Small intestine (tissue), 16 donors: ENCODE measurements at places on chromosomes 5 and 9. TPM values are rescaled to one million over a fixed set of nuclear protein-coding genes. Genes with fewer than 3 reads are reported as not detected.

Gene OTP
- not detected for polyA plus RNA-seq

Gene ADRB2
- 0.27 TPM for polyA plus RNA-seq

DNA sequence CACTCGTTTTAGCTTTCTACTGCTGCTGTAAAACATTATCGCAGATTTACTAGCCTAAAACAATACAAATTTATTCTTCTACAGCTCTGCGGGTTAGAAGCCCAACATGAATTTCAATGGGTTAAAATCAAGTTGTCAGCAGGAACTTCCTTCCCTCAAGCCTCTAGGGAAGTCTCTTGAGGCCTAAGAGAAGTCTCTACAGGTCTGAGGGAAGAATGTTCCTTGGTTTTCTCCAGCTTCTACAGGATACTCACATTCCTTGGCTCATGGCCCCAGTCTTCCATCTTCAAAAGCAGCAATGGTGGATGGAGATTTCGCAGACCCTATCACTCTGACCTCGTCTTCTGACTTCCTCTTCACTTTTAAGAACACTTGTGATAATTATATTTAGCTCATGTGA is 21.6 kb upstream of the SSBP2 start:
- no peak for DNase-seq

DNA sequence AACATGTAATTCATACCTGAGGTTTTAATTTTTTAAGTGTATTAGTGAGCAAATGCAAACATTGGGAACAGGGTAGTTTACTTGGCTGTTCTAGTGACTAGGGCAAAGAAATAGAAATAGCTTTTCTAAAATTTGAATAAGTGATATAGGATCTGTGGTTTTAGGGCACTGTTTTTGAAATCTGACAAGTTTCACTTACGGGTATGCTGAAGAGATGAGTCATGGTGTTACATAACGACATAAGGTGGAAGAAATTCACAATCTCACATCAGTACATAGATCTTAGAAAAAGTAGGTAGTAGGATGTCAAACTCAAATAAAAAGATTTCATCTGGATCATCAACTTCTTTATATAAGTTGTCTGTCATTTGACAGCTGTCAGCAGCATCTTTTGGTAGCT is 772.3 kb downstream of the MAT2B start:
- DNase-seq, result no peak
